HEK293T (cell line): ENCODE measurements at places on chromosomes 6 and 20.

- no peak for DNase-seq
Measured at GRCh38 chr6:137768935-137769334, 98.1 kb upstream of the TNFAIP3 start.

DNA sequence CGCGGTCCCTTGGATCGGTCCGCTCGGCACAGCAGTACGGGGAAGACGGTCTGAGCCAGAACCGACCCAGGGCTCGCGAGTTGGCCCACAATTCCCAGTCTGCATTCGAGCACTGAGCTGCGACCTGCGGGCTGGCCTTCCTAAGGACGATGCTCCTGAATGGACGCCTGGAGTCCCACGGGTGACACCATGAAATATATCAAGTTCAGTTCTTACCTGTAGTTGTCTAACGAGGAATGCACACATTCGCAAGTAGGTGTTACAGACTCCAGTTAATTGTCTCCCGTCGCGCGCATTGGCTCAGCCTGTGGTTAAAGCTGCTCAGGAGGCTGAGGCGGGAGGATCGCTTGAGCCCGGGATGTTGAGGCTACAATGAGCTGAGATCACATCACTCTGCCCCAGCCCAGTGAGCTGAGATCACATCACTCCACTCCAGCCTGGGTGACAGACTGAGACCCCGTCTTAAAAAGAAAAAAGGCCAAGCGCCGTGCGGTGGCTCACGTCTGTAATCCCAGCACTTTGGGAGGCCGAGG lies 802 bp downstream of the PEX7 start:
- no peak for DNase-seq

DNA sequence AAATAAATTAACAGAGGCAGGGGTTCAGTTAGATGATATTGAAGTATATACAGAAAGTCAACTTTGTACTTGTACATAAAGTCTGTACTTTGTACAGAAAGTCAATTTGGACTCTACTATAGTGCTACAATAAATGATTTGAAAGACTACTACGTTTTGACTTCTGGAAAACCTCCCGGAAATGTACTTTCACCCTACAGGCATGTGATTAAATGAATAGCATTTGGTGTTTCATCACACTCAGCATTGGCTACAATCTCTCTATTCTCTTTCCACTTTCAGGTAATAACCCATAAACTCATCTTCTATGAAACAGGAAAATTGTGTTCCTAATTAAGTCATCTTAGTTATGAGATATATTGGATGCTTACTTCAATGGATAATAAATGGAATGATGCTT lies 25.6 kb upstream of the MC3R start:
- DNase-seq: no peak

DNA sequence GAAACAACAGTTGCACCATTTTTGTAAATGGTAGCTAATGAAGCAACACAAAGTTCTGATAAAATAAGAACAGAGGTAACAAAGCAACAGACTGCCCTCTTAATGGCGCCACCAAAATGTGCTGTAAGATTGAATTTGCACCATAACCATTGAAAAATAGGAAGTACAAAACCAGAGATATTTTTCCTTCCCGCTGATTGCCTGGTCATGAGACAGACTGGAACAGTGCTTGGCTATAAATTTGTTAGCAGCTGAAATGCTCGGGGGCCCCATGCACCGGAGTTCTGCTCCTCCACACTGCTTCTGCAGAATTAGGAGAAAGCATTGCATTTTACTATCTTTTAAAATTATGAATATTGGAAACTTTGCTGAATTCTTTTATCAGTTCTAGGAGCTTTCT lies 164.4 kb upstream of the QKI start:
- DNase-seq: no peak

DNA sequence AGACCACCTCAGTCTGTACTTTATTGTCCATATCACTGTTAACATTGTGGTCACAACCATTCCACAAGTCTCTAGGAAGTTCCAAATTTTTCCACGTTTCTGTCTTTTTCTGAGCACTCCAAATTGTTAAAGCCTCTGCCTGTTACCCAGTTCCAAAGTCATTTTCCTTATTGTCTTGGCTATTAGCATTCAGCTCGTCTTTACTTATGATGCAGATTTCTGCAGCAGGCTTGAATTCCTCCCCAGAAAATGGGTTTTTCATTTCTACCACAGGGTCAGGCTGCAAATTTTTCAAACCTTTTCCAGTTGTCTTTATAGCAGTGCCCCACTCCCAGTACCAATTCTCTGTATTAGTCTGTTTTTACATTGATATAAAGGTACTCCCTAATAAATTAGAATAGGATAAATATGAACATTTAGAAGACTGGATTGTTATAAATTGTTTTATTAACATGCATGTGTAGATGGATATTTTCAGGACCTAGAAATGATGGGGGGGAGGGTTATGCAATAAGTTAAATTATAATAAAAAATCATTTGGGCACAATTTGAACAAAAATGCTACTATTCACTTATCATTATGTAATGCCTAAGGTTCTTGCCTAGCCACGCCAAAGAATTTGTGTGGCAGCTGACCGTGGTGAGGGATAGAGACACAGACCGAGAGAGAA lies 595.3 kb upstream of the ADGRB3 start:
- DNase-seq: no peak

DNA sequence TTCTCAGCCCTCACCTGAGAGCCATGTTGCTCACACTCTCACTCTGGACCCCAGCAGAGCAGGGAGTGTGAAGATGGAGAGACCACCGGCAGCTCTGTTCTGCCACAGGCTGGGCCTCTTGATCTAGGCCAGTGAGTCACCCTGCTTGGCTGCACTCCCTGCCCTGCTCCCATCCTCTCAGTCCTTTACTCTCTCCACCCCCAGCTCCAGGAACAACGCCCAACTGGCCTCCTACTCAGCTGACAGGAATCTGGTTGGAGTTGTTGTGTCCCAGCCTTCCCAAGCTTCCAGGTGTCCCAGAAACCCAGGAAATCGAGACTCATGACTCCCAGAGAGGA lies at the start of gene PSORS1C1:
TSS of gene PSORS1C1 (plus strand) at position 260 of the 338 bp plus-strand sequence. CDS start 14,833 bp downstream, outside the sequence.
- DNase-seq: no peak

- DNase-seq: peak; percentile 82
Measured at GRCh38 chr20:21505161-21505809, 8.6 kb downstream of the NKX2-2 start.

GRCh38 chr6:154925130-154925529 lies 70.0 kb upstream of the TIAM2 start:
- DNase-seq: no peak

GRCh38 chr20:11769825-11770224 lies 147.9 kb upstream of the BTBD3 start:
- no peak for DNase-seq
